ENCODE measurements at places on chromosomes 7 and 10. TPM values are rescaled to one million over a fixed set of nuclear protein-coding genes. Genes with fewer than 3 reads are reported as not detected.

DNA sequence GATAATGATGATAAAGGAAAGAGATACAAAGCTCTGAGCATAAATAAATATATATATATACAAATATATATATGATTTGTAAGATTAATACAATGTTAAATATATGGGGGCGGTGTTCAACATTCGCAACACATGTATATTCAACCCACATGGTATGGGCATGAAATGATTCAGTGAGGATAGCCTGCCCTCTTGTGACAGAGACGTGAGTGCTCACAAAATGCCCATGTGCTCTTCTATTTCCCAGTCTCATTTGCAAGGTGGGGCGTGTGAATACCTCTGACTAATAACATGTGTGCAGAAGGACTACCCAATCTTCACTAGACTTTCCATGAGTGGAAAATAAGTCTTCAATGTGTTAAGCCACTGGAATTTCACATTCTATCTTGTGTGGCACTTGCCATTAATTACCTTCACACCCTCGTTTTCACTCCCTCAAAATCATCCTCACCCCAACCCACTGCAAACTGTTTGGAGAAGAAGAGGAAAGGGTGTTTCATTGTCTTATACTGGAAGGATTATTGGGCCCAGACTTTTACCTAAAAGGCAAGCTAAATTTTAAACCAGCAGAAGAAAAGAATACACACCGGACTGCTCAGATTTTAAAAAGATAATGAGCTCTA lies 26.9 kb downstream of the ASAH2 start:
- no peak overlapping the region for H3K27ac ChIP-seq
- H3K36me3 ChIP-seq = no peaks in the 10 kb centered on the region
- no peak for DNase-seq
- H3K4me3 ChIP-seq = no peak overlapping the region
- H3K4me1 ChIP-seq = no peaks in the 10 kb centered on the region

- DNase-seq = no peak
- no peaks in the 10 kb centered on the region for H3K4me1 ChIP-seq
- H3K27me3 ChIP-seq = no peaks in the 10 kb centered on the region
Measured at GRCh38 chr7:143183024-143183423, at the start of gene TAS2R39. Gene TAS2R39 (plus strand): TSS chr7:143183419. CDS start chr7:143183419, 0 bp downstream.

DNA sequence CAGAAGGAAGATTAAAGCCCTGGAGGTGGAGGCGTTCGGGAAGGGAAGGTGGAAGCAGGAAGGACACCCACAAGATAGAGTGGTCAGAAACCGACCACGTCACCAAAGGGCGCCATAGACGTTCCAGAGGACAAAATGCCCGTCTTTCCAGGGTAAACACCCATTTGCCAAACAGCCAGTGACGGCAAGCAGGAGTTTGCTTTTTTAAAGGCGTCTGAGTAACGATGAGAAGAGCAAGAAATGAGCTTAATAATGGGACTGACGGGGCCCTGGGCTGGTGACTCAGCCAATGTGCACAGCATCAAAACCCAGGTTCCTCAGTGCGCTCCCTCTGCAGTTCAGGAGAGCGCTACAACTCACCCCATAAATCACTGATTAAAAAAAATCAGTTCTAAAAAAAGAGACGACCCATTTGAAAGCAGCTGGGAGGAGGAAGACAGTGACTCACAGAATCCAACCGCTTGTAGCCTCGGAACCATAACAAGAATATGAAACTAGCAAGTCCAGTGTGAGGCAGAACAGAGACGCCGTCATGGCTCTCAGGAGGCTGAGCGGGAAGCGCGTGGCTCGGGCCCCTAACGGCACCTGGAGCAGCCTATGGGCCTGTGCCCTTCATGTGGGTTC lies 5.9 kb downstream of the DIP2C start:
- peaks cover 24% of the 10 kb centered on the region for H3K4me1 ChIP-seq
- no peaks in the 10 kb centered on the region for H3K36me3 ChIP-seq
- H3K27me3 ChIP-seq = no peaks in the 10 kb centered on the region
- H3K27ac ChIP-seq = no peak overlapping the region
- DNase-seq = no peak

The CSGALNACT2 gene
- total RNA-seq = 17.7 TPM

The FAM25C gene
- not detected for total RNA-seq

Data from heart left ventricle (tissue), 16 donors.